AG09319 (cell line): ENCODE measurements at places on chromosomes 16 and 17.
A peak's percentile ranks its signal among the peaks of the same experiment; 100 is the strongest.

DNA sequence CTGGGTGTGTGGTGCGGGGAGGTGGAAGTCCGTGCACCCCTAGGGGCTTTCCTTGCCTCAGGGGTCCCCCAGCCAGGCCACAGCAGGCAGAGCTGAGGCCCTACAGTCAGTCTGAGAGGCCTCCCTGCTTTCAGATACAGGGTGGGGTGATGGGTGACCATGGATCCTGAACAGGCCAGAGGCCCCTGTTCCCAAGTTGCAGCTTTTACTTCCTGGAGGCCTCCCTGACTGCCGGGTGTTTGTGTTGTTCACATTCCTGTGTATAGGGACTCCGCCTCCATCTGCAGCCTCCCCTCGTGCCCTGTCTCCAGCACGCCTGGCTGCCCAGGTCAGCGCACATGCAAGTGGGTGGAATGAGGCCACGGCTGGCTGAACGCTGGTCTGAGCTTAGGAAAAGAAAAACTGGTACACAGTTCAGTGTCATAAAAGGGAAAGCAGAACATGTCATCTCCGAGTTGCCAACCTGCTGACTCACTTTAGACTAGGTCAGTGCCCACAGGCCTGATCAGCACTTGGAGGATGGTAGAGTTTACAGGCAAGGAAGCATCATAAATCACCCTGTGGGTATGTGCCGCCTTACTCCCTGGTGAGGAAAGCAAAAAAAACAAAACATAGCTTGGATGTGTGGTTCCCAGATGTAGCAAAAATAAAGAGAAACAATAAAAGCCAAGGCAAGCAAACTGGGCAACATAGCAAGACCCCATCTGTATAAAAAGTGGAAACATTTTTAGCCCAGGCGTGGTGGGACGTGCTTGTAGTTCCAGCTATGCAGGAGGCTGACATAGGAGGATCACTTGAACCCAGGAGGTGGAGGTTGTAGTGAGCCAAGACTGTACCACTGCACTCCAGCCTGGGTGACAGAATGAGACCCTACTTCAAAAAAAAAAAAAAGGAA lies 6.2 kb upstream of the SLC7A6 start:
- DNase-seq: no peak

- no peak for DNase-seq
These were observed 775 bp downstream of the SPIRE2 start for GRCh38 chr16:89828870-89829629.

GRCh38 chr17:1755252-1755826 lies 6.5 kb upstream of the SERPINF1 start:
- DNase-seq: no peak

GRCh38 chr17:42248351-42249179 lies 27.6 kb downstream of the STAT5B start:
- peak; percentile 84 for DNase-seq

DNA sequence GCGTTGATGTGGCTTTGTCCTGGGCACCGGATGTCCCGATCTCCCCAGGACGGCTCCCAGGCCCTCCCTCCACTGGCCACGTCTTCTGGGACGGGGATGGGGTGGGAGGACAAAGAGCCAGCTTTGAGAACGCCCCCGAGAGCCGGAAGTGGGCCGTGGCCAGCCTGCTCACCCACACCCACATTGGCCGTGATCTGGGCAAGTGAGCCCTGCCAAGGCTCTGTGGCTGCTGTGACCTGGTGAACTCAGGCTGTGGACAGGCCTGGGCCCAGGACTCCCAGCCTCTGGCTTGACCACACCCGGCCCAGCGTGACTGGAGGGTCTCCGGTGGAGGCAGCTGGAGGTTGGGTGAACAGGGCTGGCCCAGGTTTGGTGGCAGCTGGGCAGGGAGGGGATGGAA lies 3.3 kb downstream of the CDH15 start:
- DNase-seq: no peak

- no peak for DNase-seq
These were observed 4.2 kb downstream of the SLX4 start for GRCh38 chr16:3607161-3607560.

- no peak for DNase-seq
These were observed at the start of gene CCL3 for GRCh38 chr17:36089888-36090836. TSS of gene CCL3 (minus strand) at chr17:36090143. CDS start at chr17:36090058, 85 bp downstream.

DNA sequence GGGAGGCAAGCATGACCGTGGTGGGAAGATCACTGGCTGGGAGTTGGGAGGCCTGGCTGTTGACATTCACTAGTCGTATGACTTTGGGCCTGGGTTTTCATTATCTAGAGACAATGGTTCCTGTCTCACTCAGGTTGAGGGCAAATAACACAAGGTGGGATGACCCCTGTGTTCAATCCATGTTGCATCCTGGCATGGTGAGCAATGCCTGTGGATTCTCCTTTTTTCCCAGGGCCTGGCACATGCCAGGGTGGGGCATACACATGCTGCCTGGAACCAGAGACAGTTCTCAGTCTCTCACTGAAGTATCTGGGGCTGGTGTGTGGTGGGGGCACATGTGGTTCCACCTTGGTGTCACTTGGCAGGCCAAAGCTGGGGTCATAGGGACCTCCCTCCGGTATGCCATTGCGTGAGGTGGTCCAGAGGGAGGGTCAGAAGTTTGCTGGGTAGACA lies 5.4 kb downstream of the THRA start:
- no peak for DNase-seq

DNA sequence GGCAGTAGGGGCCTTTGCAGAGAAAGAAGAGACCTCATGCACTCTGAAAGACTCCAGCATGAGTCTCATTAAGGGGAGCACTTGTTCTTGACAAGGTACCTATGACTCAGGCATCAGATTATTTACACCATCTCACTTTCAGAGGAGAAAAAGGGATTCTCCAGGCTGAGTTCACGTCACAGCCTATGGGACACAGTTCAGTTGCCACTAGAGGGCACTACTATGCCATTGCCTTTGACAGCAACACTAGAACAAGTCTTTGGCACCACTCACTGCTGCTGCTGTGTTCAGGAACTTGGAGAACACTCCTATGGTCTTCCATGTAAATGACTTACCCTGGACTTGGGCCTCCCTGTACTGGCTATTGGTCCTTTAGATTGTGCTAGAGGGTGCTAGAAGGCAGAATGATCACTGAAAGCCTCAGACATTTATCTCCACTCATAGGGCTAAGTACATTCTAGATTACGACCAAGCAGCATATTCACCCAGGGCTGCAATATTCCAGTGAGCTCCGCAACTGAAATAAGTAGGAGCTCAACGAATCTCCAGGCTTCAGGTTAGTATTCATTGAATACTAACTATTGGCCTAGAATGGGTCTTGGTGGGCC lies 225.1 kb upstream of the CA10 start:
- no peak for DNase-seq
